ENCODE measurements at places on chromosomes 3 and 15. TPM values are rescaled to one million over a fixed set of nuclear protein-coding genes. Genes with fewer than 3 reads are reported as not detected.
A peak's percentile ranks its signal among the peaks of the same experiment; 100 is the strongest.

Gene CAND2
- not detected for total RNA-seq

DNA sequence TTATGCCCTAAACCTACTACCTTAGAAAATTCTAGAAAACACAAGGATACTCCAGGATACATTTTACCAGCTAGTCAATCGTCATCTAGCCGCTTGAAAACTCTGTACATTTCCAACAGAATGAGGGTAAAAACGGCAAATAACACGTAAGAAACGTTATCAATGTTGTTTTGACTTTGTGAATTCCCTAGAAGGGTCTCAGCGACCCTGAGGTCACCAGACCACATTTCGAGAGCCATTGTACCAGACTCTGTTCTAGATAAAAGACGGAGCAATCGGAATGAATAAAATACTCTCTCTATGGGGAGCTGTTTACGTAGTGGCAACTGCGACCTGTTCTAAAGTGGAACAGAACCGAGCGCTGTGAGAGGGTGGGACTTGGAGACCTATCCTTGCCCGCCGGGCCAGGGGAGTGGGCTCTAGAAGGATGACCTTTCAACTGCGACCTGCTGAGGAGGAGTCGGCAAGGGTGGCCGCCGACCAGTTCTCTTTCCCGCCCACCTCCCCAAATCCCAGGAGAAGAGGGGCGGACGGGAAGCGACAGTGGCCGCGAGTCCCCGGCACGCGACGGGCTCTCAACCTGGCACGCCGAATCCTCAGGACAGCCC is 778 bp upstream of the AP4E1 start:
- peak; percentile 15 for DNase-seq

- DNase-seq, result no peak
These were observed 158.3 kb upstream of the HES1 start for GRCh38 chr3:193977622-193978021.

DNA sequence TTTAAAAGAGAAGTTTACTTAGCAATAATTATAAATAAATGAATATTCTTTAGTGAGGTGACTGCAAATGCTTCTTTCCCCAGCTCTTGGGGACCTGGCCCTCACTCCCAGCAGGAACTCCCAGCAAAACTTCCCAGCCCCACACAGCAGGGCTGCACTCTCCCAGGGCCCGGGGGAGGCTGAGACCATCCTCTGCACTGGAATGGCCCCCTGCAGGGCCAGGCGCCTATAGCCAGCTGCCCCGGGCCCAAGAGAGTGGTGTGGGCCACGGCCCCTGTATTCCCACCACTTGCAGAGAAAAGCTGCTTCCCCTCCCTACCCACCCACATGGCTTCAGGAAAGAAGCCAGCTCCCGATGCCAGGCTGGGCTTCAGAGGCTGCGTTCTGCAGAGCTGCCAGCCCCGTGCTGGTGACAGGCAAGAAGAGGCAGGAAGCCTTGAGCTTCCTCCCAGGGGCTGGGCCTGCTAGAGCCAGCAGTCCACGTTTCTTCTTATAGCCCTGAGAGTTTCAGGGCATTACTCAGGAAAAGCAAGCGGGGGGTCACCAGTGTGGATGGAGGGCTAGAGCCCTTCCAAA is 20.0 kb downstream of the IDH2 start:
- DNase-seq, result no peak

DNA sequence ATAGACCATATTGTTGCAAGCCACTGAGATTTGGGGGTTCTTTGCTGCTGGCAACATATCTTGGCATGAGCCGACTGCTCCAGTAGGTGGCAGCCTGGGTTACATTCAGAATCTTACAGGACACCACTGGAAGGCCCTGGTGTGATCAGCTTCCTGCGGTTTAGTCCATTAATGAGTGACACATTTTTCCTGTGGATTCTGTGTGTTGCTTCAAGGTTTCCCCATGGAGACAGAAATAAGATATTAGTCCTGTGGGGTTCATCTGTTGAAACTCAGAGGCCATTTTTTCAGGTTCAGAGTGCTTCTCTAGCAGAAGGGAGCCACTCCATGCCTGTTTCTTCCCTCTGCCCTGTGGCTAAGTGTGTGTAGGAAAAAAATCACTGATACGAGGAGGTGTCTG is 116.2 kb downstream of the MFSD1 start:
- peak; percentile 52 for DNase-seq

DNA sequence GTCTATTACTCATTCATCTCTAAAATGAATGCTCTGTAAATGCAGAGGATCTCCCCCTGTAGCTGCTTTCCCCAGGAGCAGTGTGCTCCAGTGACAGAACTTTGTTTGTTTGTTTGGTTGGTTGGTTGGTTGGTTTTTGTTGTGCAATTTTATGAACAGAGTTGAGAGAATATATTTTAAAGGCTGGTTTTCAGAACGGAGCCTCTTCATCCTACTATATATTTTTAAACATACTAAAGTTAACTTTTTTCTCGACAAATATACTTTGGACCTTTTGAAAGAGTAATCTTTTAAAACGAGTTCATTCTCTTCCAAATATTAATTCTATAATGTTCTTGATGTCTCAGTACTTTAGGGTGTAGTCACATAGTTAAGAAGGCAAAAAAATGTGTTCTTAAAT is 20.2 kb downstream of the RYR3 start:
- no peak for DNase-seq

DNA sequence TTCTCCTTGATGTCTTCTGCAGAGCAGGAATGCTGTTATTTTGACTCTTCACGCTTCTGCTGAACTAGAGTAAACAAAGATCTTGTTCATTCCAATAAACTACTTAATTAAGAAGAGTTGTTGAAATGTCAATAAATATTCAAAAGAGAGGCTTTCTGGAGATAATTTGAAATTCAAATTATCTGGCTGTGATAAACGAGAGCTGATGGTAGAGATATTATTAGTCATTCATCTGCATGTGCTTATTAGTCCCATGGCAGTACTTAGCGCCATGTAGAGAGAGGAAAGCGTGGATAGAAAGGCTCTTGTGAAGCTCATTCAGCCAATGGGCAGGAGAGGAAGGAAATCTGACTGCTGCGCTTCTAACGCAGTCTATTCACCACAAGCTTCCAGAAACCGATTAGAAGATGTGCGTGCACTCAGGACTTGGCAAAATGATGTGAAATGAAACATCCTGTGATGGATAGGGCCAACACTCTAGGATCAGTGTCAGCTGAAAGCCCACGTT is 251.1 kb downstream of the GABRB3 start:
- DNase-seq, result no peak

DNA sequence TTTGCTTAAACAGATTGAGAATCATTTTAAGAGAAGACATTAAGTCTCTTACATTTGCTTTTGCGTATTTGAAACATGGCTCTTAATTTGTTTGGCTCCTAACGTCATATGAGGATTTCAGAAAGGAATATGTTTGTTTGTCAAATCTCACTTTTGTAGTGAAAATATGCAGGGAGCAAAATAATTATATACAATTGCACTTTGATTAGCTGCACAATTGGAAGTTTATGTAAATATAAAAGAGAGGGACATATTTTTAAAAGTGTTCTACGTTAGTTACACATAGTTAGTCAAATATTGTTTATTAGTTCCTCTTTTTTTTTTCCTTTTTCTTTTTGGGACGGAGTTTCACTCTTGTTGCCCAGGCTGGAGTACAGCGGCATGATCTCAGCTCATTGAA is 42.7 kb upstream of the GOLIM4 start:
- DNase-seq, result no peak

DNA sequence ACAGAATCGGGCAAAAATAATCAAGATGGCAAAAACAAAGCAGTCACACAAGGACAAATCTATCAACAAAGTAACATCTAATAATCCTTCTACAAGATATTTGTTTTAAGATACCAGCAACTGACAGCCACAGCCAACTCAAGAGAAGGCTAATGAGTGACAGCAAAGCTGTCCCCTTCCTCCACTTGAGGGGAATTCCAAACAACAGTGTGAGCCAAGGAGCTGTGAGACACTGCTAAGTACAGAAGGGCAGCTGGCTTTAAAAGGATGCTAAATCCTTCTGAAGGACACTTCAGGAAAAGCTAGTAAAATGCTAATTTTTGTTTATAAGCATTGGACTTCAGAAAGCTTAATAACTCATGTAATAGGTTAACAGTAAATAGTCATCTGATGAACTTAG is 120.3 kb upstream of the GOLGA8J start:
- no peak for DNase-seq

- no peak for DNase-seq
These were observed 198.3 kb downstream of the ERC2 start for GRCh38 chr3:56269755-56270535.

Measured in HCT116 (cell line).